Left hindlimb (tissue), 1 donor: ENCODE measurements at places on chromosomes 11 and 22.

- DNase-seq, result no peak
Observed at GRCh38 chr11:15170698-15171097, 56.0 kb downstream of the INSC start.

- no peak for DNase-seq
Observed at GRCh38 chr11:64208086-64208795, 1.7 kb downstream of the FERMT3 start.

GRCh38 chr22:45398214-45398613 lies 15.2 kb downstream of the SMC1B start:
- DNase-seq, result no peak

DNA sequence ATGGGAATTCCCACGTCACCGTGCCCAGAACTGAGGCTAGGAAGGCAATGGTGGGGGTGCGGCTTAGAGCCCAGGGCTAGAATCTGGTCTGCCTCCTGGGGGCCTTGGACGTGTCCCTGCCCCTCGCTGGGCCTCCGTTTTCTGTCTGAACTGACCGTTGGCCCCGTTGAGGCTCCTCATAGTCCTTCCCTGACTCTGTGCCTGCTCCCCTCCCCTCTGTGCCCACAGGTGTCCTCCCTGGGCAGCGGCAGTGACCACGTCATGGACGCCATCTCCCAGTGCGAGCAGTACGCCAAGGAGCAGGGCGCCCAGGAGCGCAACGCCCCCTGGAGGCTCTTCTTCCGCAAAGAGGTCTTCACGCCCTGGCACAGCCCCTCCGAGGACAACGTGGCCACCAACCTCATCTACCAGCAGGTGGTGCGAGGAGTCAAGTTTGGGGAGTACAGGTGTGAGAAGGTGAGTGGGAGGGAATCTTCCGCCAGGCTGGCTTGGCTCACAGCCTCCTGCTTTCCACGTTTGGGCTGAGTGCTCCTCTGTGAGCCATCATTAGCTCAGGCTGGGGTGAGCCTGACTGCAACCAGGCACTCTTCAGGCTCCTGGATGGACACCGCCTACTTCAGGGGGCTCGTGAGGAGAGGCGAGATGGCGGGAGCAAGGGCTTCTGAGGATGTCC lies 63.9 kb downstream of the MYO7A start:
- DNase-seq, result no peak

DNA sequence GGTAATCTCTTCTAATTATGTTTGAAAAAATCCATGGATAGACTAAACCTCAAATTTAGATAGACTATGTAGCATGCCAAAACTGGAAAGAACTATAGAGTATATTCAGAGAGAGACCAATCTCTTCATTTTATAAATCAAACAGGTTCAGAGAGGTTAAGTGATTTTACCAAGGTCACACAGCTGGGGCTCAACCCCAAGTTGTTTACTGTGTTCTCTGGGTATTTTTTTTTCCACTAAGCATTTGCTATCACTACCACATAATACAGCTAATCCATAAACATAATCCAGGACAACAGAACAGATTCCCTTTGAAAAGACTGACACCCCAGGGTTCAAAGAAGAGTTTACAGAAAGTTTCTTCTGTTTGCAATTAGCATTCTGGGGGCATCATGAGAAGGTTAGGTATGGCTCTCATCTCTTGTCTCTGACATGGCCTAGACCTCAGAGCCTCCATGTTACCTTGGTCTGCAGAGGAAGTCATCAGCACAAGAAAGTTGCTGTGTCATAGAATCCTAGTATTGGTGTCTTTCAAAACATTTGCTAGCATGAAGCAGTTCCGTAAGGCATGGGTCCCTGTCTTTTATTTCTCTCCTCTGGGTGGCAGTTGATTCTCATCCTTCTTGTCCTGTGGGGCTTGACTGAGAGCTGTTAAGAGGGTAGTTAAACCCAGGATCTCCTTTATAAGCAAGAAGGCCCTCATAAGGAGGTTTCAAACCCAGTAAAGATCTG lies 94.5 kb upstream of the HSD17B12 start:
- DNase-seq, result no peak

DNA sequence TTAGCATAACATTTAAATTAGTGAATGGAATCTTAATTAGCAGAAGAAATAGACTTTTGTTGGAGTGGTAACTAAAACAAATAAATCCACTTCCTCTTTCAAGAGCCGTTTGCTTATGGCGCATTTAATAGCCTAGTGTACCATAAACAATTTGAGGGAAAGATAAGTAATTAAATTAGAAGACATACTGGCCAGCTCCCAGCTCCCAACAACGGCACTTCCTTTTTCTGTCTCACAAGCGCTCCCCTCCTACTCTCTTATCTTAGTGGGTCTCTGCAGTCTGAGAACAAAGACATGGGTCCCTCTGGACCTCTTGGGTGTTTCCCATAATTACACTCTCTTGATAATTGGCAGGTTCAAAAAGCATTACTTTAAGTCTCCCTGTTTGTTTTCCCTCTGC lies 146.0 kb downstream of the OPCML start:
- no peak for DNase-seq

GRCh38 chr22:32720924-32721323 lies 80.6 kb upstream of the TIMP3 start:
- DNase-seq, result peak; percentile 78

DNA sequence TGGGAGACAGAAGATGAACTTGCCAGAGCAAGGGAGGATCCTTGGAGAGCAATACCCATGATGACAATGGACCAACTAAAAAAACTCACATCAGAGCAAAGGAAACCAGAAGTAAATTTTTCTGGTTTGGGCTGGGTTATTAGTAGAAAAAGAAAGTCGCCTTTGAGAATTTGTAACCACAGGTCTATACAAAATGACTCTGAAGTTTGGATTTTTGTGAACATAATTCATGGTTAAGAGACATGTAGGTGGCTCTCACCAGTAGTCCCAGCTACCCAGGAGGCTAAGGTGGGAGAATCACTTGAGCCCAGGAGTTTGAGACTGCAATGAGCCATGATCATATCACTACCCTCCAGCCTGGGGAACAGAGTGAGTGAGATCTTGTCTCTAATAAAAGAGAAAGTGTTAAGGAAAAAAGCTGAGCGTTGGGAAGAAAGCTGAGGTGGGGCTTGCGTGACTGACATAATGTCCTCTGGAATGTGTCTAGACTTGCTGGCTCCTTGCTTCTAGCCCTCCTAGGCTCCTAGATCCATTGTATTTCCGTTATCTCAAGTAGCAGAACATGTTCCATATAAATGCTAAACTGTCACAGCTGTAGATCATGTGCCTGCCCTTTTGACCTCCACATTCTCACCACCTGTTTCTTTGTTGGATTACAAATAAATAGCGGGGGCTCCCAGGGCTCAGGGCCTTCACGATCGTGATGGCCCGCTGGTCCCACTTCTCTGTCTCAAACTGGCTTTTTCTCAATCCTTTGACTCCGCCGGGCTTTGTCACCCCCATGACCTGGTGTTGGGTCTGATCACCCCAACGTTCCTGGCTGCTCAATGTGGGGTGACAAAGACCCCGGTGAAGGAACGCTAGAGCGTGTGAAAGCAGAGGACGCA lies 56.2 kb upstream of the SC5D start:
- no peak for DNase-seq

- no peak for DNase-seq
Observed at GRCh38 chr11:13761716-13762115, 93.2 kb downstream of the FAR1 start.
